ENCODE measurements at places on chromosomes 2 and 18.

DNA sequence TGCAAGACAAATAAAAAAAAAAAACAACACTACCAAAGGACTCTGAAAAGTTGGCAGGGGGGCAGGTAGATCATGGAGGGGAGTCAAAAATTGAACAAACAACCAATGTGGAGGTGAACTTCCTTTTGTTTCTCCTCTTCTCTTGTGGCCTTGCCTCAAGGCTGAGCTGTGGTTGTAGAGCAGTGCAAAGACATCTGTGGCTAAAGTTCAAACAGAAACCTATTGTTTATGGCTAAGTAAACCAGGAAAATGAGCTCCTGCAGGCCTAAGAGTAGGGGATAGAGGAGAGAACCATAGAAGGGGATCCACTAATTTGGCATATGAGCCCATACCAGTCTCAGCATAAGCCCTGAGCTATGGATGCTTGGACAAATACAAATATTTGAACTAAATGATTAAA lies 40.2 kb upstream of the EGR4 start:
- DNase-seq, result no peak

DNA sequence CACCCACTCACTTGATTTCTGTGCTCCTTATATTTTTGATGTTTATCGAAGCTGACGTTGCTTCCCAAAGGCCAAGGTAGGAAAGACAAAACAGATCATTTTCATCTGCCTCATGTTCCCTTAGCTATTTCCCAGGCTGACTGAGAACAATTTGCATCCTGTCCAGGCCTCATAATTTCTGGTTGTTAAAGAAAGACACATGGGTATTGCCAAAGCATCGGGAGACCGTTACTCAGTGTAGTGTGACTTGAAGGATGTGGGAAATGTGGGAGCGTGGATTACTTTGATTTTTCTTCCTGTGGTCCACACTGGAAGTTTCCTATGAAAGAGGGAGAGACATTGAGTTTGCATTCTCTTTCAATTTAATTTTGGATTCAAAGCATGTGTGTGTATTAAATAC lies 204.6 kb downstream of the TRIB2 start:
- no peak for DNase-seq

DNA sequence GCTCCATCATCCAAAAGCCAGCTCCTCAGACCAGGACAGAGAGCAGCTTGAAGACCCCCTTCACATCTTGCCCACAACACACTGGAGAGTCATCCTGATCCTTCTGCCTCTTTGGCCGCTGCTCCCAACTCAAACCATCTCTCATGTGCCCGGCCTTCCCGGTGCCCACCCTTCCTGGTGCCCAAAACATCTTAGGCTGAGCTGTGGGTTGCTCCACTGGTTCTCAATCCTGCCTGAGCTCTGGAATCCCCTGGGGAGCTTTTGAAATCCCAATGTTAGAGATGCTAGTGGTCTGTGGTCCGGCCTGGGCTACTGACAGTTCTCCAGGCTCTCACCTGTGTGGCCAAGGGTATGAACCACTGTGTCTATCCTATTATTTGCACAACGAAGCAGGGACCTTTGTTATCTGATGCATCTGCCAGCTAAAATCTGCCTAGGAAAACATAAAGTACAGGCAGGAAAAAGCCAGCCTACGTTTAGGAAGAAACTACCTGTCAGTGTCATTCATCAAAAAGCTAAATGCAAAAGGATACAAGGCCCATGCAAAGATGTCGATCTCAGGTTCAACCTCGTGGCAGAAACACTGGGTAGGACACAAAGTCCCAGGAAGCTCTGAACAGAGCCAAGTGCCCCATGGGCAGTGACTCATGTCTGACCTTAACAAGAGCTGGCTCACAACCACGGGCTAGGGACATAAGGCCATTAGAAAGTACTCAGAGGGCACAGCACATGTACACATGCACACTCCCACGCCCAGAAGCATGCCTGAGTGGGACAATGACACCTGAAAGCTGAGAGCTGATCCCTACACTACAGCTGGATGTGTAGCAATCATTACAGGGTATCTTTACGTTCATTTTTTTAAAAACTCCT lies 30.8 kb downstream of the TBC1D8 start:
- DNase-seq, result no peak

DNA sequence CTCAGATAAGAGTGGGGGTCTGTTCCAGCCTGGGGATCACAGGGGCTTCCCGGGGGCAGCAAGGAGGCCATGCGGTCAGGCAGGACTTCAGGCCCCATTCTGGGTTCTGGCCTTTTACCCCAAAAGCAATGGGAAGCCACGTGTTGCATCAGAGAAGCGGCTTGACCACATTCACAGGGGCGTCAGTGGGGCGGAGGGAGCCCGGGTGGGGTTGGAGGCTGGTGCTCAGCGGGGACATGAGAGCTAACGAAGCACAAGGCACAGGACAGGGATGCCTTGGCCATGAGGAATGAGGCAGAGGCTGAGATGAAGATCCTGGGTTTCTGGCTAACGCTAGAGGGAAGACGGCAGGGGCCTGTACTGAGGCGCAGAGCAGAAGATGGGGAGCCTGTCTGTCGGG lies 6.1 kb downstream of the HJURP start:
- DNase-seq, result no peak

GRCh38 chr2:43312755-43313641 lies 86.6 kb upstream of the ZFP36L2 start:
- no peak for DNase-seq

- peak; percentile 39 for DNase-seq
Observed at GRCh38 chr2:209334188-209335017, 89.4 kb upstream of the MAP2 start.

- no peak for DNase-seq
Observed at GRCh38 chr18:69865776-69866175, 81.9 kb downstream of the CD226 start.

DNA sequence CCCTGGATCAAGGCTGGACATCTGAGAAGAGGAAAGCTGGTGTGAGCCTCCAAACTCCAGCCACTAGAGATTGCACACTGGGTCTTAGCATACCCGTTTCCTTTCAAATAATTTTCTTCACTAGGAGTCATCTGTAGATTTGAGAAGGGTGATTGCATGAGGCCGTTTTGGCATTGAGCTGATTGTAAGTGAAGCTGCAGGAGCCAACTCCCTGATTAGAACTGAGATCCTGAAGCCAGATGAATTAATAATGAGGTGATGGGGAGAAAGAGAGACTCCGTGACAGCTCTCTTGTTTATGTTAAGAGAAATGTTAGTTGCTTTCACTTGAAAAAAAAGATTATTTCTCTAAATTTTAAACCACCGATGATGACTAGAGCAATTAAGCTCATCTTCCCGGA lies 268.4 kb upstream of the THSD7B start:
- no peak for DNase-seq

- no peak for DNase-seq
Observed at GRCh38 chr2:237627441-237628246, at the start of gene LRRFIP1. Gene LRRFIP1, plus strand, starts transcription at chr2:237627587. Its CDS starts 58 bp downstream, at chr2:237627645.

DNA sequence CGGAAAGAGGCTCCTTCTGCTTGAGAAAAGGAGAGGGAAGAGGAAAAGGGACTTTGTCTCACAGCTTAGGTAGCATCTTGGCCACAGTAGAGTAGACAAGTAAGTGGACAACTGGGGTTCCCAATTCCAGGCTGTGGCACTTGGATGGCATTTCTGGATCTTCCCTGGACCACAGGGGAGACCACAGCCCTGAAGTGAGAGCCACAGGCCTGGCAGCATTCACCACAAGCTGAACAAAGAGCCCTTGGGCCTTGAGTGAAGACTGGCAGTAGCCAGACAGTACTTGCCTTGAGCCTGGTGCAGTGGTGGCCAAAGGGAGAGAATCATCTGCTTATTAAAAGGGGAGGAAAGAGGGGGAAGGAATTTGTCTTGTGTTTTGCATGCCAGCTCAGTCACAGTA lies 226.1 kb upstream of the KLHL14 start:
- DNase-seq, result no peak

DNA sequence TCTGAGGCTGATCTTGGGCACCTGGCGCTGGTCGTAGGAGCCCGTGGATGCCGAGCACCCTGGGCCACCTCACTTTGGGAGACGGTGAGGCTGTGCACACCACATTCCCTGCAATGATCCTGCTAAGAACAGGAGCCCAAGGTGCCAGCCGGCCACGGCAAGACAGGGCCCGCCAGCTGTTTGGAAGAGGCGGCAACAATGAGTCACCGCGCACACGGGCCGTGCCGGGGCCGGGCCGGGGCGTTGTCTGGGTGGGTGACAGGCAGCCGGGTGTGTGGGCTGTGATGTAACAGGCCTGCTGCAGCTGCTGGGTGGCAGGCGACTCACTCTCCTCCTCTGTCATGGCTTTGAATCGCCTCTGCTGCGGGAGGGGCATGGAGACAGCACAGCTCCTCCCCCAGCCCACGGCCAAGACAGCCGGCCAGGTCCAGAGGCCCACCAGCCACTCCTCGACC lies 49.7 kb upstream of the ODC1 start:
- DNase-seq, result no peak

DNA sequence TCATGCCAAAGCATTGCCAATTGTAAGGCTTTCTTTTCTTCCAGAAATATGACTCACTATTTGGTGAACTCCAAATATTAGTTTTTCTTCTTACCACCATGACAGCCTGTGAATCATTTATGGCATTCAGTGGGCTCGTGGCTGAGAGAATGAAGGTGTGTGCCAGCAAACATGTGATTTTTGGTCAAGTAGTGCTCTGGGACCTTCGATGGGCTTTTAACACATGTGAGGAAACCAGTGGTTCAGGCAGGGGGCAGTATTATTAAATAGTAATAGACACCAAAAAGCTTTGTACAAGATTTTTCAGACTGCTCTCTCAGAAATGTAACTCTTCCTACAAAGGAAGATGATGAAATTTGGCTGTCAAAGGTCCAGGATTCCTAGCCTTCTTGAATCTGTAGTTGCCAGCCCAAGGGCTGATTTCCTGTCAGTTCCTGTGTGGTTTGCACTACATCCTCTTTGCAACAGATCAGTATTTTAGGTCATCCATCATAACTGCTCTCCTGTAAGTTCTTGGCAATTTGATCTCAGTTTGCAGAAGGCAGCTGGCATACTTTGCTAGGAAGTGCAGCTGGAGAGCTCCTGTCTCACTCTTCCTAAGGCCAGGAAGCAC lies 64.3 kb downstream of the BABAM2 start:
- DNase-seq, result peak; percentile 75

- no peak for DNase-seq
Observed at GRCh38 chr18:40048886-40049650, 1906.0 kb upstream of the PIK3C3 start.

- no peak for DNase-seq
Observed at GRCh38 chr2:187297801-187298200, 150.3 kb downstream of the CALCRL start.

- no peak for DNase-seq
Observed at GRCh38 chr2:215332872-215333595, 21.2 kb downstream of the ATIC start.

DNA sequence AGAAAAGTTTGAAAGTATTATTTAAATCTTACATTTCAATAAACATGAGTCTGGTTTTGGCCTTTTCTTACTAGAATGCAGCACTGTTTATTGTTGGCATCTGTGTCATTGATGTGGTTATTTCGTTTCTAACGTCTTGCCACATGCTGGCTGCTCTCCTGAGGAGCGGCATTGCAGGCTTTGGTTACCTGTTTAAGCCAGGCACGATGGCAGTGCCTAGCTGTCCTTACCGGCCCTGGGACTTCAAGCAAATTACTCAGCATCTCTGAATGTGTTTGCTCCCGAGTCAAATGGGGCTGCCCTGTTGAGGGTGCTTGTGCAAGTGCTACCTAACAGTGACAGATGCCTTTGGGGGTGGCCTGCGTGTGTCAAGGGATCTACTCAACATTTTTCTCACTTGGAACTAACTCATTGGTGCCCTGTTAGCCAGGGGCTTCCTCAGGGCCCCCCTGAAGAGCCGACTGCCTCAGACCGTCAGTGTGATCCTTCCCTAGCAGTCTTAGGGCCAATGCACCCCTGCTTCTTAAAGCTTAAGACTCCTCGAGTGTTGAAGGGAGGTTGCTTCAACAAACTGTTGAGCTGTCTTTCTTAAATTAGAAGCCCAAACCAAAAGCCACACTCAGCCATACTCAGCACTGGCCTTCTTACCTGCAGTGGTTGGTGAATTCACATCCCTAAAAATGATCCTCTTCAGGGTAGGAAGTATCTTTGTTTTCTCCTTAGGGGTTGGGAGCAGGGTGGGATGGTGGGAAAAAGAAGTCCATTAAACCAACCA lies 151.5 kb downstream of the NCK2 start:
- DNase-seq, result no peak

DNA sequence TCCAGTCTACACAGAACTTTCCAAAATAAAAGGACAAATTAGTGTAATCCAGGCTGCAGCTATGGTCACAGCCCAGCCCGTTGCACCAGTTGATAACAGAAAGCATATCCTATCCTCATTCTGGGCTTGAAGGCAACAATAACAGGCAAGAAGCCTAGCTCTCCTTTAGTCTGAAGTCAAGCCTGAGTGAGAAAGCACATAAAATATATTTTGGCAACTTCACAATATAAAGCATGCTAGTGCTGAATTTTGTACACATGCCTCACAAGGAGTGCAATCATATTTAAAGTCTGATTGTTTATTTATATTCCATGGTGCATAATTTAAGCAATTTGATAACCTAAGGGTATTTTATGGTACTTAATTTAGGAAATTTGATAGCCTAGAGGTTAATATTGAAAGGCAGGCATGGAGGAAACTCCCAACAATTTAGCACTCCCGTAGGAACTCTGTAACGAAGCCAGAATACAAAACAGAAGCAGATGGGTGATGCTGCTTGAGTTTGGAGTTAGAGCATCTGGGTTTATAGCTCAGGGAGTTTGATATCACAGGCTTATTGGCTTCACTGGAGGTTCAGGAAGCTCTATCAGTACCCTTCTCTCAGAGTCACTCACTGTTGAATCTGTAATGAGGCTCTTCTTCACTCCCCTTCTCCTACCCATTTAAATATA lies 1199.1 kb upstream of the GYPC start:
- DNase-seq, result no peak

DNA sequence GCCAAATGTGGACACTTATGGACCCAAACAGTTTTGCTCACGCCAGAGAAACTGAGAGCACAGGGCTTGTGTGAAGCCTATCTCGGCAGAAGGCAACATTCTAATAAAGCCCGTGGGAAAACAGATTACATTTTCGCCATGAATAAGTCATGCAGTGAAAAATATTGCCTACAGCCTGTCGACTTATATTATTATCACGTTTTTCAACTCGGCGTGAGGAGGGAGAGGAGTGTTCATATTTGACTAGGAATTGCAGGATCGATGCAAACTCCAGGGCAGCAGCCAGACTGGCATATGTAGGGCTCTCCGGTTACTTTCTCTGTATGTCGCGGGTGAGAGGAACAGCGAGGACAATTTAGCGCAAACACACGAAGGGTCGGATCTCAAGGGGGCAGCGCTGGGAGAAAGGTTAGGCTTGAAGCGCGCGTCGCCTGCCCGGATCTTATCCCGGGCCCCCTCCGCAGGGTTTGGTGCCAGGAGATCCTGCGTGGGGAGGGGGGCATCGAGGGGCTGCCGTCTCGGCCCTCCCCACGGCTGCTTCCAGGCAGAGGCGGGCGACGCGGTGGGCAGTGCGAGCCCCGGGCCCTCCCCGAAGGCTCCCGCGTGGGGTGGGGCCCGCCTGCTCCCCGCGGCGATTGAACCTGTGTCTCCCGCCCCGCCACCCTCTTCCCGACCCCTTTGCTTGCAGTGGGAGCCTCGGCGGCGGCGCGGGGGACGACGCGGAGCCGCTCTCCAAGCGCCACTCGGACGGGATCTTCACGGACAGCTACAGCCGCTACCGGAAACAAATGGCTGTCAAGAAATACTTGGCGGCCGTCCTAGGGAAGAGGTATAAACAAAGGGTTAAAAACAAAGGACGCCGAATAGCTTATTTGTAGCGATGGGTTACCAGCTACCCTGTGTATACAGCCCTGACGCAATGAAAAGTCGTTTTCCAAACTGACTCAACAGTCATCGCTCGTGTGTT lies 4.4 kb downstream of the ADCYAP1 start:
- no peak for DNase-seq

- no peak for DNase-seq
Observed at GRCh38 chr2:61433606-61434005, 37.3 kb downstream of the USP34 start.

GRCh38 chr2:176325732-176326131 lies 56.5 kb downstream of the MTX2 start:
- no peak for DNase-seq
